ENCODE measurements at places on chromosomes 7 and 10. TPM values are rescaled to one million over a fixed set of nuclear protein-coding genes. Genes with fewer than 3 reads are reported as not detected.

JAKMIP3 gene
- total RNA-seq, result 0.34 TPM

PLA2G12B gene
- not detected for total RNA-seq

GNG11 gene
- total RNA-seq, result not detected

ATRNL1 gene
- total RNA-seq, result 0.21 TPM

GARIN1A gene
- total RNA-seq, result 0.07 TPM

PAPOLB gene
- not detected for total RNA-seq

CALHM1 gene
- not detected for total RNA-seq

CCDC172 gene
- total RNA-seq, result not detected

DDIT4 gene
- total RNA-seq, result 750 TPM

CLCN1 gene
- total RNA-seq, result 0.07 TPM

NEURL1 gene
- 2.3 TPM for total RNA-seq

NSUN6 gene
- 15.7 TPM for total RNA-seq

BAIAP2L1 gene
- 2.3 TPM for total RNA-seq

CHAT gene
- total RNA-seq, result not detected

GPR85 gene
- not detected for total RNA-seq

RUFY2 gene
- total RNA-seq, result 9.1 TPM

GPER1 gene
- total RNA-seq, result not detected

ARL5B gene
- 12.0 TPM for total RNA-seq

SNCG gene
- not detected for total RNA-seq

TCERG1L gene
- 0.21 TPM for total RNA-seq

PAX4 gene
- total RNA-seq, result not detected

FKBP6 gene
- total RNA-seq, result not detected

SHH gene
- total RNA-seq, result not detected

INHBA gene
- not detected for total RNA-seq

PLCE1 gene
- total RNA-seq, result 0.04 TPM

SPDYE5 gene
- total RNA-seq, result not detected

VWA2 gene
- total RNA-seq, result not detected

BUD23 gene
- total RNA-seq, result 95.5 TPM

ZCWPW1 gene
- 3.0 TPM for total RNA-seq

NCAPG2 gene
- total RNA-seq, result 127 TPM

AUTS2 gene
- total RNA-seq, result 2.4 TPM

NAT16 gene
- not detected for total RNA-seq

HMX2 gene
- total RNA-seq, result 0.28 TPM

SP8 gene
- total RNA-seq, result not detected

TFEC gene
- not detected for total RNA-seq

CFAP69 gene
- total RNA-seq, result 0.25 TPM

NOM1 gene
- 32.1 TPM for total RNA-seq

WNT8B gene
- total RNA-seq, result 0.43 TPM

CHST15 gene
- total RNA-seq, result 0.40 TPM

SLC16A9 gene
- 1.0 TPM for total RNA-seq

ASAH2B gene
- total RNA-seq, result 10.3 TPM

CLRN3 gene
- total RNA-seq, result not detected

TMEM130 gene
- total RNA-seq, result not detected

SEC23IP gene
- total RNA-seq, result 87.2 TPM

SFRP5 gene
- not detected for total RNA-seq

NKX2-3 gene
- total RNA-seq, result not detected

LIPJ gene
- total RNA-seq, result not detected

SFXN3 gene
- total RNA-seq, result 37.7 TPM

SPDYE1 gene
- not detected for total RNA-seq

FKBP14 gene
- 8.3 TPM for total RNA-seq

MKX gene
- 0.53 TPM for total RNA-seq

HYAL4 gene
- total RNA-seq, result not detected

GDF2 gene
- not detected for total RNA-seq

HOXA7 gene
- not detected for total RNA-seq
